ENCODE measurements at places on chromosomes 2 and 18. TPM values are rescaled to one million over a fixed set of nuclear protein-coding genes. Genes with fewer than 3 reads are reported as not detected.

Gene L3MBTL4
- 0.27 TPM for total RNA-seq

Gene DNAJC5G
- not detected for total RNA-seq

Gene R3HDM1
- 52.5 TPM for total RNA-seq

Gene HOXD9
- total RNA-seq: not detected

Gene KLHL41
- total RNA-seq: not detected

Gene ANKRD30B
- total RNA-seq: not detected

Gene VIT
- total RNA-seq: not detected

Gene CHRNA1
- total RNA-seq: not detected

Gene IL36G
- not detected for total RNA-seq

Gene SERPINB4
- not detected for total RNA-seq

Gene IRS1
- total RNA-seq: 6.6 TPM

Gene CAPN14
- total RNA-seq: 0.12 TPM

Gene CABLES1
- total RNA-seq: 1.9 TPM

Gene LRRTM1
- total RNA-seq: not detected

Gene MALT1
- 57.0 TPM for total RNA-seq

Gene TSPYL6
- total RNA-seq: not detected

Gene TMEM163
- not detected for total RNA-seq

Gene RIT2
- total RNA-seq: not detected

Gene FSIP2
- 0.17 TPM for total RNA-seq
